ENCODE measurements at places on chromosomes 5 and 9.

DNA sequence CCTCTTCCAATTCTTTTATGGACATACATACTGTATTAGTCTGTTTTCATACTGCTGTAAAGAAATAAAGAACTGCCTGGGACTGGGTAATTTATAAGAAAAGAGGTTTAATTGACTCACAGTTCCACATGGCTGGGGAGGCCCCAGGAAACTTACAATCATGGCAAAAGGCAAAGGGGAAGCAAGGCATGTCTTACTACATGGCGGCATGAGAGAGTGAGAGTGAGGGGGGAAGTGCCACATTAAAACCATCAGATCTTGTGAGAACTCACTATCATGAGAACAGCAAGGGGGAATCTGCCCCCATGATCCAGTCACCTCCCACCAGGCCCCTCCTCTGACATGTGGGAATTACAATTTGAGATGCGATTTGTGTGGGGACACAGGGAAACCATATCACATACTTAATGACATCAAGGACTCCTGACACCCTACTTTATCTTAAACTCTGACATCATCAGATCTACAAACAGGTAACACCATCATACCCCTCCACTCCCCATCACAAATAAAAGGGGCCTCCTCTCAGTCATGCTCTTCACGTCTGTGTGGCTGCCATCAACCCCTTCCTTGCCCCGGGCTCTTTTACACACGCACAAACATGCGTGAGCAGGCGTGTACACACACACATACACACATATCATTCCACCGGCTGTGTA, 9.7 kb downstream of the ANKRD33B start:
- no peak for DNase-seq

DNA sequence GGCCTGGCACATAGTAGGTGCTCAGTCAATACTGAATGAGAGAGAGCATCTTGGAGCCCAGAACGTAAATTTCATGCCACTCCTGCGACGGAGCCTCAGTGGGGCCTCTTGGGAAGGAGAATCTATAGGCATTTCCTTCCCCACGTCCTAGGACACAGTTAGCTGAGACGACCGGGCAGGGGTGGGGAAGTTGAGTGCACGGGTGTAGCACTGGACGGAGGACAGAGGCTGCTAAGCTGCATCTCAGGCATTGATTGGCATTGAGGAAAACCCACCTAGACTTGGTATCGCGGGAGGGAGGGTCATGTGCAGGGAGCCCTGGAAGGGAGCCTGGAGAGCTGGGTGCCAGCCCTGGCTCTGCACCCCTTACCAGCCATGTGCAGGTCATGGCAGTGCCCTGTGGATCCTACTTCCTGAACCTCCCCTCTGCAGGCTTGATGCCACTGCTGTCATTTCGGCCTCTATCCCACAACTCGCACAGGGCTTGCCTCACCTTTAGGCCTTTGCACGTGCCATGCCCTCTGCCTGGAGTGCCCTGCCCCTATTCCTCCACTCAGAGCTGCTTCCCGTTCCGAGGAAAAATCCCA, 25.6 kb downstream of the NEK6 start:
- DNase-seq = no peak

- DNase-seq = no peak
Measured at GRCh38 chr5:154758493-154758892, 3.3 kb downstream of the LARP1 start.

DNA sequence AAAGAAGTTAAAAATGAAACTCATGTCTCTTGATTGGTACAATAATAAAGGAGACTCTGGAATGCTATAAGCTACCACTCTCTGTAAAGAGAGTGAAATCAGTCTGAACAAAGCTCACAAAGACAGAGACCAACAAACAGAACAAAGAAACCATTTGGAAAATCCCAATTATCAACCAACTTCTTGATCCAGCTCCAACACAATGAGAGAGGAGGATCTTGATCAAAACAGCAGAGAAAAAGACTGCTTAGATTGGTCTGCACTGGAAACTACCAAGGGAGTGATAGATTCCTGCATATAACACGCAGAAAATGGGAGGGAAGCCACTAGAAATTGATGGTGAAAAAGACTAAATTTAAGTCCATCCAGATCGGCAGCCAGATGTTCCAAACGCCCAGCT, 23.1 kb upstream of the RNF38 start:
- no peak for DNase-seq

DNA sequence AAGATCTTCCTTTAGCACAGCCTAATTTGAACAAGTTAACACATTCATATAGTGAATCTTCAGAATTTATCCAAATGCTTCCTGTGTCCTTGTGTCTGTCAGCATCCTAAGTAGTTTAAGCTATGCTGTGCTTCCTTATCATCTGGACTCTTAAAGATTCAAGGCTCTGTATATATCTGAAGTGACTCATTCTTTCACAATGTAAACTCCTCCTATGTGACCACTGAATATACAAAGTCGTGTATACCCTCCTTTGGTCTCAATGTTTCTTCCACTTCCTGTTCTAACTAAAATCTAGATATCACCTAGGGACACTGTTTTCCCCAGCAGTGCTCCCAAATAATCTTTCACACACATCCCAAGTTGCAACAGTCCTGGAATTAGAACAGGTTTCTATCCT, 935.7 kb upstream of the NUDT12 start:
- no peak for DNase-seq

- DNase-seq = peak; percentile 22
Measured at GRCh38 chr5:132000677-132001453, 10.6 kb downstream of the ACSL6 start.

DNA sequence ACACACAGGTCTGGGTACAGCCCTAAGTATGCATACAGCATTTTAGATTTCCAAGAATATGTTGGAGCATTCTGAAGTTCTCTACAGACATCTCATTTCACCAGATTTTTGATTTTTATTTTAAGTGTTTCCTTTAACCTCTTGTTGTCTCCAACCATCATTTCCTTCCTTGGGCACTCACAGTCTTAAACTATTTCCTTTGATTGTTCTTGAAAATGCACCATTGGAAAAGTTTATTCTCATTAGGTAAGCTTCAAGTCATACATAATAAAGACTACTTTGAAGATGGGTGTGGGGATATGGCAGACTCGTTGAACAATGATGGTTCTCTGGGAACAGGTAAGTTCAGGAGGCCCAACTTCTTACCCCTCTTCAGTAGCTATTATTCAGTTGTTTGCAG, 1174.6 kb downstream of the CDH12 start:
- DNase-seq = no peak

- no peak for DNase-seq
Measured at GRCh38 chr5:154244476-154244875, 53.9 kb downstream of the GALNT10 start.

DNA sequence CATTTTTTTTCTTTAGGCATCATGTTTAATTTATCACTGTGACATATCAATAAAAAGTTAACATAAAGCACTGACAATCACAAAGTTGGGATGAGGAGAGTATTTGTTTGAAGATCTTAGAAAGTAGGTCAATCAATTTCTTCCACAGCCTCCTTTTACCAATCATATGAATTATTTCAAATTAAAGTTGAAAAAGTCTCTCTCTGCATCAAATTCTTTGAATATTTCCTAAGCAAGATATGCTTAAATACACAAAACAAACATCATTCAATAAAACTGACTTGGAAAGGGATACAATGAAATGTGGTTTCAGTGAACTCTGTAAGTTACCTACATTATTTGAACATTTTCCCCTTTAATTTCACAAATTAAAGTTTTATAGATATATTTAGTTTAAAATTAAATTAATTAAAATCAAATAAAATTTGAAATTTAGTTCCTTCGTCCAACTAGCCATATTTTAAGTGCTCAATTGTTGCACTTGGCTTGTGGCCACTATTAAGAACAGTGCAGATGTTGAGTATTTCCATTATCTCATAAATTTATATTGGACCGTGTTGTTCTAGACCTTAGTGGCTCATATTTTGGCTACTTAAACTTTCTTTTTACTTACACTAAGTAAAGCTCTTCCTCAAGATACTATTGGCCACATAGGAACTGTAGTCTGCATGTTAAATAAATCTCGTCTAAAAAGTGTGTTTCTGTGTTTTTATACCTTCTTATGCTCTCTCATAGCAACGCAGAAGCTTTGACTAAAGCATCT, 949.7 kb upstream of the NUDT12 start:
- DNase-seq = no peak

DNA sequence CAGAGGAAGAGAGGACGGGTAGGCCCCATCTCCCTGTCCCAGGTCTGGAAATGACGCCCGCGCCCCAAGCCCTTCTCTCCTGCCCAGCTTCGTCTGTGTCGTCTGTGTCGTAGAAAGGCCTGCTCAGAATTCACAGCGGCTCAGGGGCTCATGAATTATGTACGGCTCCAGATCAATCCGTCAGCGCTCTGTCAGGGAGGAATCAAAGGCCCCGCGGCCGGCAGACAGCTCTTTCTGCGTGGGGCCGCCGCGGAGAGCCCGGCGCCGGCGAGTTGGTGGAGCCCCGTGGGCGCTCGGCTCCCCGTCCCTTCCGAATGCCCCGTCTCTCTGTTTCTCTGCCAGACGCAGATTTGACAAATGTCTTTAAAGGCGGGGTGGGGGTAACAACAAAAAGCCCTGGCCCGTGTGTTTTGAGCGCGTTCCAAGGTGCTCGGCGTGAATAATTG, 83.8 kb upstream of the RAPGEF1 start:
- no peak for DNase-seq

GRCh38 chr5:107676702-107677101, 6.0 kb upstream of the EFNA5 start:
- no peak for DNase-seq

DNA sequence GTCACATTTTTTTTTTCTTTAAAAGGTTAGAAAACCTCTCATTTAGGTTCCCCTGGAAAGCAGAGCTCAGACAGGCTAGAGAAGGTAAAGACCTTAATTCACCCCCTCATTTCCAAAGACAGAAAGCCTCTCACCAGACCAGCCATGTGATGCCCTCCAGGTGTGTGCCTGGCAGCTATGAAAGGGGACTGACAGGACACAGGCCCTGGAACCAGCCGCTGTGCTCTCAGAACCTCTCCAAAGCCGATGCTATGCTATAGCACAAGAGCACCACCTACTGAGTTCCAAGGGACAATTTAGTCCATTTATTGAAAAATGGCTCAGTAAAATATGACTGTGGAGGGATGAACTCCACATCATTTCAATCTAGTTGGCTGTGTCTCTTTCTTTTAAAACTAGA, 48.8 kb downstream of the FANCC start:
- DNase-seq = no peak

- no peak for DNase-seq
Measured at GRCh38 chr5:17167171-17167891, 50.1 kb upstream of the BASP1 start.

GRCh38 chr5:30197662-30198061, 995.8 kb upstream of the CDH6 start:
- no peak for DNase-seq

DNA sequence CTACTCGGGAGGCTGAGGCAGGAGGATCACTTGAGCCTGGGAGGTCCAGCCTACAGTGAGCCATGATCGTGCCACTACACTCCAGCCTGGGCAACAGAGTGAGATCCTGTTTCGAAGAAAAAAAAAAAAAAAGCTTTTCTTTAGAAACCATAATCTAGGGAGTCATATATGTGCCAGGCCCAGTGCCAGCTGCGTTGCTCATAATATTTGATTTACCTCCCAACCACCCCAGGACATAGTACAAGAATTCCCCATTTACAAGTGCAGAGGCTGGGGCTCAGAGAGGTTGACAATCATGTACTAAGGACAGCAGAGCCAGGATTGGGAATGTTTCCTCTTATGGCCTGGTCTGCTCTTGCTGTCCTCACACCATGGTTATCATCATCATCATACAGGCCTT, 25.1 kb upstream of the TRIM14 start:
- DNase-seq = no peak

- no peak for DNase-seq
Measured at GRCh38 chr5:104053353-104053649, 490.7 kb upstream of the NUDT12 start.

- DNase-seq = peak; percentile 5
Measured at GRCh38 chr5:157431544-157432200, 28.3 kb upstream of the NIPAL4 start.

DNA sequence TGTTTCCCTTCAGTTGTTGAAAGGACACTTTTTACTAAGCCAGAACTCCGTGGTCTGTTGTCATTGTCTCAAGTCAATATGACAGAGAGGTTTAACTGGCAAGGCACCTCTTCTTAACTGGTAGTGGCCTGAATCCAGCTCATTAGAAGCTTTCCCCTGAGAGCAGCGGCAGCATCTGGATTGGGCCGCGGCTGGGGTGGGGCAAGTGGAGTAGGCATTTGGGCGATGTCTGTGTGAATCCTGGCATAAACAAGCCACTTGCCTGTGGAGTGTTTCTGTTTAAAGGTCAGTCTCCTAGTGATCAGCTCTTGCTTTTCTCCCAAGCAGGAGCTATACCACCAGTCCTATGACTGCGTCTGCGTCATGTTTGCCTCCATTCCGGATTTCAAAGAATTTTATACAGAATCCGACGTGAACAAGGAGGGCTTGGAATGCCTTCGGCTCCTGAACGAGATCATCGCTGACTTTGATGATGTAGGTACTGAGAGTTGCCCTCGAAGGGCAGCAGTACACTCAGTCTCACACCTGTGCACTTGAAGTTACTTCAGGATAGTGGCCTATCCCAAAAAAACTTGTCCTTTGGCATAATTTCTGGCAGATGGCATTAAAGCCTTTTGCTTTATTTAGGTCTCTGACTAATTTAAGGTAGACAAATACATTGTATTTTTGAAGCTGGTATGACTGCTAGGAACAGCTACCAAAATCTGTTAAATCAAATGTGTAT, 48.9 kb downstream of the CFAP90 start:
- DNase-seq = no peak

- DNase-seq = no peak
Measured at GRCh38 chr9:132761602-132762001, 91.3 kb downstream of the GTF3C4 start.

DNA sequence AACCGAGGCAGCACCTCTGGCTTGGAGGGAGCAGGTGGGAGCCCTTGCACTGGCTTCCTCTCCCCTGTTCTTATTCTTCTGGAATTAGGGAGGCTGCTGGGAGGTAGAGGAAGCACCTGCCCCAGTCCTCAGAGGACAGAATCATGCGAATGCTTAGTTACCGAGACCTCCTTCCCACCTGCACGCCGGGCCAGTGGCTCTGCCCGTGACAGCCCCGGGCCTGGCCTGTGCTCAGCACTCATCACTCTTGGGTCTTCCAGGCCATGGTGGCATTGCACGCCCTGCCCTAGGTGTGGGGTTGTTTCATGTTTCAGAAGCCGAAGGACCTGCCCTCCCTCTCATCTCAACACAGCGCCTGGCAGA, 45.3 kb upstream of the NKD2 start:
- DNase-seq = no peak

DNA sequence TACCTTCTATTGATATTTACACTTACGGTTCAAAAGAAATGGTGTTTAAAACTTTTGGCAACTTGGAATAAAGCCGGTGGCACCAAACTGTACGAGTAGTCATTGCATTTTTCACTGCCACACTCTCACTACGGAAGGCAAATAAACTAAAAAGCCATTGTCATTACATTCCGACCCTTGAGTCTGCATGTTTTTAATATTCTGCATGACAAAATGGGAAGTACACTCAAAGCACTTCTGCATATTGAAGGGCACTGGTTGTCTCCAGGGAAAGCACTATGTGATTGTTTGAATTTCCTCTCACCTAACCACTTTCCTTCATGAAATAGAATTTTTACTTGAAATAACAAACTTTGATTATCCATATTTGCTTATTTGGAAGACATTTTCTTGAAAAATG, 426.3 kb downstream of the CETN3 start:
- DNase-seq = no peak

GRCh38 chr9:121698627-121699570, 47.5 kb downstream of the DAB2IP start:
- peak; percentile 43 for DNase-seq

- peak; percentile 63 for DNase-seq
Measured at GRCh38 chr5:139844472-139845145, 49.0 kb downstream of the PSD2 start.
